Skin of body (tissue), 3 donors: ENCODE measurements at places on chromosomes 1 and 21. TPM values are rescaled to one million over a fixed set of nuclear protein-coding genes. Genes with fewer than 3 reads are reported as not detected.

DNA sequence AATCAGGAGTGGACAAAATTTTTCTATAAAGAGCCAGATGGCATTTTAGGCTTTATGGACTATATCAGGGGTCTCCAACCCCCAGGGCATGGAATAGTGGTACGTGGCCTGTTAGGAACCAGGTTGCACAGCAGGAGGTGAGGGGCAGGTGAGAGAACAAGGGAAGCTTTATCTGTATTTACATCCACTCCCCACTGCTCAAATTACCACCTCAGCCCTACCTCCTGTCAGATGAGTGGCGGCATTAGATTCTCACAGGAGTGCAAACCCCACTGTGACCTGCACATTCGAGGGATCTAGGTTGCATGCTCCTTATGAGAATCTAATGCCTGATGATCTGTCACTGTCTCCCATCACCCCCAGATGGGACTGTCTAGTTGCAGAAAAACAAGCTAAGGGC lies 13.9 kb downstream of the PHTF1 start:
- DNase-seq: no peak

Gene HSF2BP
- total RNA-seq: 0.89 TPM

DNA sequence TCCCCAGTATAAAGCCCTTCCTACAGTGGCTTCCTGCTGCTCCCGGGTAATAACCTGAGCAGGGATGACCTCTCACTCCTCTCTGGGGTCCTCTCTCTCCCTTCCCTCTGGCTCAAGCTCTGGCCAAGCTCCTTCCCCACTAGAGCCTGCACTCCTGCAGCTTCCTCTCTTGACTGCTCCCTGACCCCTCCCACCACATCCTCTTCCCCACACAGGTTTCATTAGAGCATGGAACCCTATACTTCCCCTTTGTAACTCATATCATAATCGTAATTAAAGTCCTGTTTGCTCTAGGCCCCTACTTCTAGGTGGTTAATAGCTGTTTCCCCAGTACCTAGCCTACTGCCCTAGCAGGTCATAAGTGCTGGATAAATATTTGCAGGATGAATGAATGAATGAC lies 146.2 kb downstream of the C1orf21 start:
- no peak for DNase-seq

Gene SAMD11
- 4.9 TPM for total RNA-seq

Gene CCDC30
- total RNA-seq: 1.8 TPM

GRCh38 chr1:43054961-43055360 lies 96.3 kb upstream of the SLC2A1 start:
- no peak for DNase-seq

DNA sequence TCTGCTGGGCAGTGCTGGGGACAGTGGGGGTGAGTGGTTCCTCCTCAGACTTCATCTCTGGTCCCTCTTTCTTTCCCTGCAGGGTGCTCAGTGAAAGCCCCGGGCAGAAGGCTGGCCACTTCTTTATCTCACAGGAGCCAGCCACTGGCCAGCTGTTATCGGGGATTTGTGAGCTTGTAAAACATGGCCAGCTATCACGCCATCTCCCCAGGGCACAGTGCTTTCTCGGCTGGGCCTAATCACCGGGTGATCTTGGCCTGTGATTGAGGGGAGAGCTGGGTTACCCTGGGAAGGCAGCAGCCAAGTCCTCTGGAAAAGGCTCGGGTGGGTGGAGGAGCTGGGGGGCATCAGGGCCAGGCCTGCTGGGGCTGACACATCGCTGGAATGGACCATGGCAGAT lies 83.0 kb downstream of the IGSF21 start:
- no peak for DNase-seq
